Amygdala (tissue), 56 donors: ENCODE measurements at places on chromosomes 11 and 22.

DNA sequence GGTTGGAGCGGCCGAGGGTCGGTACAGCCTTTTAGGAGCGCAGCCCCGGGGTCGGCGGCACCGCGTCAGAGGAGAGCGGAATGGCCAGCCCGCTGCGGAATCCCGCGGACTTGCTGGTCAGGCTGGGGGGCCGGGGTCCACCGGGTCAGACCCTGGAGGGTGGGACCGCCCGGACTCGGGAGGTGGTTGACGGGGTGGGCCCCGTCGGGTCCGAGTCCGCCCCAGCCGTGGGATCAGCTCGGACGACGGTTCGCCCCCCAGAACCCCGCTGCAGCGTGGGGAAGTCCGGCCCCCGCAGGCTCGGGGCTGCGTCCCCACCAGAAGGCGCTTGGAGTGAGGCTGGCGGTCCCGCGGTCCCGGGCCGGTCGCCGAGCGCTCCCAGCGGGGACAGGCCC lies 301 bp upstream of the ADM2 start:
- no peak for DNase-seq

- no peak for DNase-seq
Measured at GRCh38 chr11:47398551-47398950, 9.8 kb upstream of the SLC39A13 start.

DNA sequence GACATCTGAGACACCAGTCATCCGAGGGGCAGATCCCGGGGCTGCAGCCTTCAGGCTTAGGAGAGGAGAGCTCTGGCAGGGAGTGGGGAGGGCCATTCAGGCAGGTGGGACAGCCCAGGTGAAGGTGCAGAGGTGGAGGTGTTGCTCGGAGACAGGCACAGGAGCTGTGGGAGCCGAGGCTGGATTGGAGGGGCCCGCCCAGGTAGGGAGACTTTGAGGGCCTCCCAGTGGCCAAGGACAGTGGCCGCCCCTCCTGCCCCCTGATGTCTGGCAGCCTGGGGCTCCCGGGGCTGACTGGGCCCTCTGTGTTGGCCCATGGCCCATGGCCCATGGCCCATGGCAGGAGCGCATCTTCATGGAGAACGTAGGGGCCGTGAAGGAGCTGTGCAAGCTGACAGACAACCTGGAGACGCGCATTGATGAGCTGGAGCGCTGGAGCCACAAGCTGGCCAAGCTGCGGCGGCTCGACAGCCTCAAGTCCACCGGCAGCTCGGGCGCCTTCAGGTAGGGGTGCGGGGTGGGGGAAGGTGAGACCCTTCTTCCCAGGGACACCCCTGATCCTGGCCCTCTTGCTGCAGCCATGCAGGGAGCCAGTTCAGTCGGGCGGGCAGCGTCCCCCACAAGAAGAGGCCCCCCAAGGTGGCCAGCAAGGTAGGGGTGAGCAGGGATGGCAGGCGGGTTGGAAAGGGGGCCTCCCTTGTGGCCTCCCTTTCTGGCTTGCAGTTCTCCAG lies 13.3 kb downstream of the TMEM258 start:
- DNase-seq, result no peak

DNA sequence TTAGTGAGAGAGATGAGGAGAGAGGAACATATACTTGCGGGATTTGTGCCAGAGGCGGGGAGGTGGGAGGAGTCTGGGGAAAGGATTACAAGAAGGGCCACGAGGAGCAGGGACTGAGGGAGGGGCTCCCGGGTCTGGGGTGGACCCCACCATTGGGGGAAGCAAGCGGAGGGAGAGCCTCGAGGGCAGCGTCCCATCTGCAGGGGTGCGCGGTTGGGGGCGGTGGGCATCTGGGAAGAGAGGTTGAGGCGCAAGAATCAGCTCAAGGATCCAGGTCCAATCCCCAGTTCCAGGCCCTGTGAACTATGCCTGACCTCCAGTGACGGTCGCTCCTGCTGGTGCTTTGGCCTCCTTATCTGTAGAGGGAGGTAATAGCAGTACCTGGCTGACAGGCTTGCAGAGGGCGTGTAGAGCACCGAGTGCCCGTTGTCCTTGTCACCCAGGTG lies 38.0 kb downstream of the ADAMTS15 start:
- no peak for DNase-seq

DNA sequence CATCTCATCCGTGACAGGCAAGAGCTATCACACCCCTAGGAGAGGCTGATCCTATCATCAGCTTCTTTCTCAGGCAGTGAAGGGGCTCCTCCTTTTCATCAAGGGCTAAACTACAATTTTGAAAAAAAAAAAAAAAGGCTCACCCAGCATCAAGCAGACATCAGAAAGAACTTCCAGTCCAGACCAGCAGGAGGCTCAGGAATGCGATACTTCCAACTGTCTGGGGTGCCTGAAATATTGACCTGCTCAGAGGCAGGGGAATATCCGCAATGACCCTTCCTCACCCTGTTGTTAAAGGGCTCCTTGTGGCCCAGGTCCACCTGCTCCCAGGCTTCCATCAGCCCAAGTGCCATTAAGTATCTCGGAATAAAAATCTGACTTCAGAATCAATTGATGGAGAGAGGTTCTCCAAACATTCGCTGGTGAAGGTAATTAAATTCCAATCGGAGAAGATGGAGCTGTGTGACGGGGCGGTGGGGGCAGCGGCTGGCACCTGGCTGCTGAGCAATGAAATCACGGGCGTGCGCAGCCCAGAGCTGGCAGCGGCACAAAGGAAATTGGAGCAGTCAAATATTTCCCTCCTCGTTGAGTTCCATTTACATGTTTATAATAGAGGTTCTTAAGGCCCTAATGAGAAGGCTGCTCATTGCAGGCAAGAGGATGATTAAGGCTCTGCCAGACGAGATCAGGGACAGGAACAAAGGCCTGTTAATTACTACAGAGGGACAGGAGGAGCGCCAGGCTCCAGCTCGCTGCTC lies 69.0 kb upstream of the THY1 start:
- DNase-seq, result no peak

- DNase-seq, result no peak
Measured at GRCh38 chr11:113174882-113175281, 139.5 kb upstream of the TTC12 start.

DNA sequence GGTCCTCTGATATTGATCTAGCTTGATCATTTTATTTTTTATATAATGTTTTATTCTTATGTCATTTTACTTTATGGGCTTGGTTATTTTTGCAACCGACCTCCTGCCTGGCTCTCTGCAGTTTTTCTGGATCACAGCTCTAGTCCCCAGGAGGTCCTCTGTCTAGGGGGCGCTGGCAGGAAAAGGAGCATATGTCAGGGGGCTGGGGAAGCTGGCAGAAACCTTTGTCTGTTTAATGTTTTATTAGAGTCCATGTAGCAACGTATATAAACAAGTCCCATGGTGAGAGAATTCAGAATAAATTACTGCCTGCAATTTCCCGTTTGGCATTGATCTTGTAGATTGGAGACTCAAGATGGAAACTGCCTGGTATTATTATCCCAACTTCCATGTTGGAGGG lies 133.5 kb upstream of the ZBED5 start:
- DNase-seq, result no peak
